ENCODE measurements at places on chromosomes 12 and 14.

DNA sequence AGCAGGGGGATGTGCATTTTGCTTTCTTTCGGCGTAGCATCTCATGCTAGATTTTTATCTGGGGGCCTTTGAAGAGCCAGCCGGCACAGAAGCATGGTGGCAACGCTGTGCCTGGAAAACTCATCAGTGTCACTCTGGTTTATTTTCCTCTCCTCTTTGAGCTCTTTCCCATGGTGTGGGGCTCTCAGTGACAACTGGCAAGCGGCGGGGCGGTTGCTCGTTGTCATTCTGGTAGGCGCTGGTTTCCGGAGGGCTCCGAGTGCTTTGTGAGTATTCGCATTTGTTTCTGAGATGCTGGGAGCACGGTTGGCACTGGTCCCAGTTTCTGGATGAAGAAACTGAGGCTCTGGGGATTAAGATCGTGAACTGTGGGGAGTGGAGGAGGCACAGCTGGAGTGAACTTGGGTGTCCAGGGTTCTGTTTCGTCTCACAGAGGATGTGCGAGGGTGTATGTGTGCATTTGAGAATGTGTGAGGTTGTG is 23.3 kb downstream of the TPCN1 start:
- DNase-seq: no peak

DNA sequence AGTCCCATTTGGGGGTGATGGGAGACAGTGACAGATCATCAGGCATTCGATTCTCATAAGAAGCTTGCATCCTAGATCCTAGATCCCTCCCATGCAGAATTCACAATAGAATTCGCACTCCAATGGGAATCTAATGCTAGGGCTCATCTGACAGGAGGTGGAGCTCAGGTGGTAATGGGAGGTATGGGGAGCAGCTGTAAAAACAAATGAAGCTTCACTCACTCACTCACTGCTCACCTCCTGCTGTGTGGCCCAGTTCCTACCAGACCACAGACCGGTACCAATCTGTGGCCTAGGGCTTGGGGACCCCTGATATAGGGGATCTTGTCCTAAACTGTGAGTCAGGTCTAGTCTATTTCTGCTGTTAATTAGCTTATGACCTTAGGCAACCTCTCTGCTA is 40.1 kb upstream of the EPS8 start:
- no peak for DNase-seq

GRCh38 chr12:66627270-66627987 is 51.4 kb downstream of the GRIP1 start:
- DNase-seq: no peak

- no peak for DNase-seq
Observed at GRCh38 chr14:65431245-65431644, 18.7 kb downstream of the FUT8 start.

Measured in activated CD4-positive, alpha-beta T cell treated with anti-CD3 and anti-CD28 coated beads, Interleukin-2, Interleukin-6, amounts not matched to agents 100 ng/mL and 50 ng/mL, durations not matched to agents 16 hours and 8 hours (primary cell).